ENCODE measurements at places on chromosomes 12 and 14.

DNA sequence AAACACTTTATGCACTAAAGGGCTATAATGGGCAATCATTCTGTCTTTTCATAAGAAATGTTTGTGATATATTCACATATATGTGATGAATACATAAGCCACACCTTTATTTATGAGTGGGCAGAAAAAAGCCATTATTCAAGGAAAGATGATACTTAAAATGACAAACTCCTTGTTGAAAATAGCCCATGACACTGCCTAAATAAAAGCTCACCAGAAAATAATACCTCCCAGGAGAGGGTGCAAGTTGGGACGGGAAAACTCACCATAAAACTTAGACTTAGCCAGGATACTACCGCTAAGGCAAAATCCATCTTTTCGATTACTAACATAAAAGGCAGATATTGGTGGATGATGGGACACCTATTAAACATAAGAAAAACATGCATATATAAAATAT, 35.8 kb upstream of the BBS10 start:
- DNase-seq, result no peak

DNA sequence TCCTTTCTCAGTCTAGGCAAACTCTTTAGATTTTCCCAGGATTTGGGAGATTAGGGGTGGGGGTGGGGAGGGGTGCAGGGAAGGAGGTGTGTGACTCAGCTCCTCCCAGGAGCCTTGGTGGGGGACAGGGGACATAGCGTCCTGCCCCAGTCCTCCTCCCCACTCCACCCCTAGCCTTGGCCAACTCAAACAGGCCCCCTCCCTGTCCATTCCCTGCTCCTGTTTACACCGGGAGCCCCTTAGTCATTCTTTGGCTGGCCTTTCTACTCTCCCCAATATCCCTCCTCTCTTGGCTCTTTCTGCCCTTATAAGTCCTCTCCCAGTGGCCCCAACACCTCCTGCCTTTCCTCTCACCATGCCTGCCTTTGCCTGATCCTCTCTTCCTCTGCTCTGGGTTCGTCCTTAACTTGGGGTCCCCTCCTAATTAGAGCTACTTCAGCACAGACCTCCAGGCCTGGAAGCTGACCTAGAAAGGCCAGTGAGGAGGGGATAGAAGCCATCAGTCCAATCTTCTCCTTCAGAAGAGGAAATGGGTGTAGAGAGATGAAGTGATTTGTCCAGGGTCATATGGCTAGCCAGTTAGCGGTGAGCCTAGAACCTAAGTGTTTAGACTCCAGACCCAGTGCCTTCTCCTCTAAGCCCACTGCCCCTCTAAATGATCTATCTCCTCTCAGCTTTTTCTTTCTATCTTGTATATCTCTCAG, 2.3 kb upstream of the ITGA5 start:
- peak; percentile 99 for DNase-seq

GRCh38 chr12:89421092-89421835, 69.0 kb upstream of the DUSP6 start:
- no peak for DNase-seq

GRCh38 chr12:74602881-74603672, 65.4 kb downstream of the ATXN7L3B start:
- no peak for DNase-seq

- DNase-seq, result peak; percentile 2
Measured at GRCh38 chr14:100532906-100533655, 54.1 kb downstream of the BEGAIN start.

DNA sequence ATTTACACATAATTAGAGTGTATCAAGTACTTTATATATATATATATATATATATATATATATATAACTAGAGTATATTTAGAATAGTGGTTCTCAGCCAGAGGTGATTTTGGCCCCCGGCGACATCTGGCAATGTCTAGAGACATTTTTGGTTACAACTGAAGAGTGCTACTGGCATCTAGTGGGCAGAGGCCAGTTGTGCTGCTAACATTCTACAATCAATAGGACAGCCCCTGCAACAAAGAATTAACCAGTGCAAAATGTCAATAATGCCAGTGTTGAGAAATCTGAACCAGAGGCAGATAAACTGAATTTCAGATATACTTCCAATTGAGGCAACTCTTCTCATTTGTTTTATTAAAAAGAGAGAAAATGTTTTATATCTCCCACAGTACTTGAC, 8.9 kb downstream of the GTF2A1 start:
- DNase-seq, result peak; percentile 5

- peak; percentile 92 for DNase-seq
Measured at GRCh38 chr12:107027636-107028053, 40.7 kb upstream of the MTERF2 start.

- DNase-seq, result peak; percentile 54
Measured at GRCh38 chr14:53953002-53953827, 3.4 kb downstream of the BMP4 start.

GRCh38 chr14:38762845-38763244, 340.2 kb downstream of the SEC23A start:
- no peak for DNase-seq

DNA sequence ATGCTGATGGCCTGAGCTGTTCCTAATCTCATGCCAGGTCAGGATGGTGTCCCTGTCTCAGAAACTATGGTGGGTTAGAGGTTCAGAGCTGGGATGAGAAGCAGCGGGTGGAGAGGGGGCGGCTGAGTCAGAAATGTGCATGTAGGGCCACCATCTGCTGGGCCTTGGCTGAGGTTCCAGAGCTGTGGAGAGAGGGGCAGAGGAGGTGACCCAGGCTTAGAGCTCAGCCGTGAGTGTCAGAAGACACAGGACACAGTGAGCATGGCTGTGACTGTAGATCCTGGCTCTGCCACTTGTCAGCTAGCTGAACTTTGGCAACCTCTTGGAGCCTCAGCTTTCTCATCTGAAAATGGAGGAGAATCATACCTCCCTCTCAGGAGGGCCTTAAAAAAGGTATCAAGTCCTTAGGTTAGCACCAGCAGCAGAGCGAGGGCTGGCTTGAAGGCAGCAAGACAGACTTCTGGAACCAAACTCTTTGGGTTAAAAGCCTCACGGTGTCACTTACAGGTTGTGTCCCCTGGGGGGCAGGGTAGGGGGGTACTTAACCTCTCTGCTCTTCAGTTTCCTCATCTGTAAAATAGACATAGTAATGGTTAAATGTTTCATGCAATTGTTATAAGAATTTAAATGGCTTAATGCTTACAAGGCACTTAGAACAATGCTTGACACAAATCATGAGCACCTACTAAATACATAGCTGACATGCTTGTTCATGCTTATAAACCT, 34.8 kb downstream of the TMEM229B start:
- DNase-seq, result no peak

DNA sequence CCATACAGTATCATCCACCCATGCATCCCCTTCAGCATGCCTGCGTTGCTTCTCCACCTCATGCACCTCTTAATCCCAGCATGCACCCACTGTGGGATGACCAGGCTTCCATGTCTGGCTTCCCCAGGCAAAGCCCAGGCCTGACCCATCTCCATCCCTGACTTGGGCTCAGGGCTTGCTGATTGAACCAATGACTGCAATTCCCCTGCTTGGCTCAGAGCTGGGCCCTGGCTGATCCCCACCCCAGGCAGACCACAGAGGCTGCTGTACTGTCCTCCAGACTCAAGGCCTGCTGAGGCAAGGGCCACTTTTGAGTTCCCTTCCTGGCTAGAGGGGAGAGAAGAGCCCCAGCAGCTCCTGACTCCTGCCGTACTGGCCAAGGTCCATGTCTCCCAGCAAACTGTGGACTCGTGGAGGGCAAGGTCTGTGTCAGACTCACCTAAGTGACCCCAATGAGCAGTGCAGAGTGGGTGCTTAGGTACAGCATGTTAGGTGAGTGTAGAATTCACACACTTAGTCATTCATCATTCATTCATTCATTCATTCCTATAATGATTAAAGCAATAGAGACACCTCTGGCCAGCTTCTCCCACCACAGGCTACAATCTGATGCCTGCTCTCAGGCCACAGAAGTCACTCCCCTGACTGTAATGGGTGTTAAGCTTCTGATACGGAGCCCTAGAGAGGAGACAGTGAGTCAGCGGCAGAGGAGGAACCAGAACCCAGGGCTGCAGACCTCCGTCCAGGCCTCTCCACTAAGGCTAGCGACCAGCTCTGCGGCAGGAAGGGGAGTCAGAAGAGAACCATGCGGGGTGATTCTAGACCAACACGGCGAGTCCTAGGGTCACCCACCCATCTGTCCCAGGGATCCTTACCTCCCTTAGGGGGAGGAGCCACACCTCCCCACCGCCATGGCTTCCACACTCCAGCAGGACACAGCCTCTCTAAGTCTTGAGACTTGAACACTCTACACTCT, 2.9 kb downstream of the BEGAIN start:
- no peak for DNase-seq

DNA sequence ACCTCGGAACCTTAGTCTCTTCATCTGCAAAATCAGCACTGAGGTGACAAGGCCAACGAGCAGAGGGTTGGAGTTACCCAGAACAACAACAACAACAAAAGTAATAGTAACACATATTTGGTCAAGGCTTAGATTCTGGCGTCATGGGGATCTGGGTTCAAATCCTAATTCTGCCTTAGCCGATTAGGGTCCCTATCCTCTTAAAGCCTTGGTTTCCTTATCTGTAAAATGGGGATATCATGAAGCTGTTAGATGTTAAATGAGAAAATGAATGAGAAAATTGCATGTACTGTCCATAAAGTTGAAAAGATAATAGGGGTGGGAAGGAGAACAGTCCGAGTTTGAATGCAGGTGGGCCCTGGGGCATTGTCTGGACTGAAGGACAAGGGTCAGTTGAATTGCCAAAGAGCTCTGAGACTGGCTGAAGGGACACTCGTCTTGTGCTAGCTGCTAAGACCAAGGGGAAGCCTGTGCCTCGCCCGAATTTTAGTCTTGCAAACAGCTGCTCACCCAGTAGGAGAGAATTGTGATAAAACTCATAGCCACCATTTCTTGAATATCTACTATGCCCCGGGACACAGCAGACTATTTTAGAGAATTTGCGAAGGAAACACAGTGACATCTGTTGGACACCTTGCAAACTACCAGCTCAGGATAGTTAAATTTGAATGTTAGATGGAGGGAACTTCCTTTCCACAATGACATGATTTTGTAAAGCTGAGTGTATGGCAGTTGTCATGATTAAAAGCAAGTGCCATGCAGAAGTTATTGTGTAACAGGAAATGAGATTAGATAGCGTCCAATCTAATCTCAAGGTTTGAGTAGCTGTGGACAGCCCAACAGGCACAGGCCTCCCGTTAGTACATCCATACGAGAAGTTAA, 6.8 kb upstream of the HNF1A start:
- peak; percentile 60 for DNase-seq

DNA sequence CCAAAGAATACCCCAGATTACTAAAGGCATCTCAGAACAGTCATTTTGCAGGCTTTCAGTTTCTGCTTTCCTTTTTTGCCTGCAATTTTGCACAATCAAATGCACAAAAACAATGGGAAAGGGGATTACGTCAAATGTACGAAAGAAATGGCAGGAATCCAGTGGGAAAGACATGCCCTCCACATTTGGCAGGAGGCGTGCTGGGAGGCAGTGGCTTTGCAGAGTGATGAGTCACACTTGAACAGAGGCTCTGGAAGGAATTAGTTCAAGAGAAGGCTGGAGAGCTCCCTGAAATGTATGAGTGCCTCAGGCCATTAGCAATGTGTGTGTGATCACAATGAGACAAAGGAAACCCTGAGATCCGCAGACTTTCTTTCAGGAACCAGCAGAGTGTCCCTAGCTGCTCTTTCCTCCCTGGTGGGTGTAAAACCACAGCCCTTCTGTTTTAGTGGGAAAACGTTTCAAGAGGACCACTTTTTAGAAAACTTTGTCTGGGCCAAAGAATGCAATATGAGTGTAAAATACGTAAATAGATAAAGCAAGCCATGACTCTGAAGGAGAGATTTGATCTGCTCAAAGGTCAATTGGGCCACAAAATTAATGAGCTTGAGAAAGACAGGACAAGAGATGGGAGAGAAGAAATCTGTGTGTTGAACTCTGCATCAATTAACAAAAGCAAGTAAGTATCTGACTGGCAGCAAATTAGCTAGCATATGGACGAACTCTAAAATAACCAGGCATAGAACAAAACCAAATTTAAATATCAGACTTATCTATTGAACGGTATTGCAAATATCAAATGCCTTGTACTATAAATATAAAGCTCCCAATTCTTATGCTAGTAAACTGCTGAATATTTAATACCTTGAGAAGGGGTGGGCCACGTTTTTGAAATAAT, 155.4 kb upstream of the PDE3A start:
- peak; percentile 89 for DNase-seq

DNA sequence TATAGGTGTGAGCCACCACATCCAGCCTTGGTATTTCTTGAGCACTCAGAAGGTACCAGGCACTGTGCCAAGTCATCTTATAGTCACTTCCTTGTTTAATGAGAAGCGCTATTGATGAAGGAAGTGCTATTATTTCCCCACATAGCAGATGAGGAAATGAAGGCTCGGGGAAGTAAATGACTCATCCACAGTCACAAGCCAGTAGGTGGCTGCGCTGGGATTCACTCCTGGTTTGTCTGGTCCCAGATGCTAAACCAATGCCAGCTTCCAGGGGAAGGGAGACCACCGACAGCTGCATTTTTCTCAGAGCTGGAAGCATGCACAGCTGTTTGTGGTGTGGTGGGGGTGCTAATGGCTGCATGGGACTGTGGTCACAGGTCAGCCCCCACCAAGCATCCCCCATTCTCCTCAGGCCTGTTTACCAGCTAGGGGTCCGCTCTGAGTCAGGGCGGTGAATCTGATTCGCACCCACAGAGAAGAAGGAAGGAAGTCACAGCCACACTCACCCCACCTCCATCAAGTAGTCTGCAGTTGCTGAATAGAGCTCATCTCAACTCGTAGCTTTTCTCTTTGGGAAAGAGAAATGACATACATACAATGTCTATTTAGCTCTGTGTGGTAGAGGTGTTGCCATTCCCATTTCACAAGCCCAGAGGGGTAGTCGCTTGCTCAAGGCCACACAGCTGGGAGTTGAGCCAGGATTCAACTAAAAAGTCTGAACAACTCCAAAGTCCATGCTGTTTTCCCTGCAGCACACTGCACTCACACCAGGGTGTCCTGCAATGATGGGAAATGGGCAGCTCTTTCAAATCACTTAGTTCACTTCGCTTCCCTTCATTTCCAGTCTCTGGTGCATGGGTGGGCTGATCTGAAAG, 6.3 kb upstream of the LTBP2 start:
- peak; percentile 88 for DNase-seq

DNA sequence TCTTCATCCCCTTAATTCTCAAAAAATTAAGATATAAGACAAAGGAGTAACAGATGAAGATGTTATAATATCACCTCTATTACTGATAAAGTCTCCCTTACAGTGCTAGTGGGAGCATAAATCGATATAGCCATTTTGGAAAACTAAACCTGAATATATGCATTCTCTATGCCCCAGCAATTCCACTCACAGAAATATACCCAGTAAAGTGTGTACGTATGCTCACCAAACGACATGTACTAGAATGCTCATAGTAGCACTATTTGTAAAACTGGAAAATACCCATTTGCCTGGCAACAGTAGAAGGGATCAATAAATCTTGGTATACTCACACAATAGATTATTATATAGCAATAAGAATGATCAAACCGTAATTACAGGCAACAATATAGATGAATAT, 44.0 kb upstream of the HIF1A start:
- DNase-seq, result no peak

DNA sequence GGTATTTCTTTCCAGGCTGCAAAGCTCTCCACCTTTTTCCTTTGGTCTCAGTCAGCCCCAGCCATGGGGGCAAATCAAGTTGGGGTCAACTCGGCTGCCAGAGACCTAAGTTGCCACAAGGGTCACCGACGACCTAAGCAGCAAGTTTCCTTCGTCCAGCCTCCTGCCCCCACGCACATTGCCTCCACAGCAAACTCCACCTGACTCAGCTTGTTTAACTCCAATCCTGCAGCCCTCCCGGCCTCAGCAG, 767 bp upstream of the KCNMB4 start:
- no peak for DNase-seq
